ENCODE measurements at places on chromosomes 12 and 14. TPM values are rescaled to one million over a fixed set of nuclear protein-coding genes. Genes with fewer than 3 reads are reported as not detected.

- H3K4me3 ChIP-seq = no peak overlapping the region
- H3K27me3 ChIP-seq = no peaks in the 10 kb centered on the region
- no peaks in the 10 kb centered on the region for H3K36me3 ChIP-seq
- DNase-seq = no peak
Measured at GRCh38 chr14:104927901-104928300, 3.2 kb downstream of the PLD4 start.

- no peak for DNase-seq
- H3K4me1 ChIP-seq = no peaks in the 10 kb centered on the region
- H3K4me3 ChIP-seq = no peak overlapping the region
- H3K27ac ChIP-seq = no peak overlapping the region
- H3K27me3 ChIP-seq = peaks cover 16% of the 10 kb centered on the region
Measured at GRCh38 chr14:101464984-101465794, 96.1 kb upstream of the DIO3 start.

Gene CCDC175
- total RNA-seq = not detected

Gene HOXC6
- not detected for total RNA-seq
